Thymus (tissue), 14 donors: ENCODE measurements at places on chromosomes 12 and 14. TPM values are rescaled to one million over a fixed set of nuclear protein-coding genes. Genes with fewer than 3 reads are reported as not detected.

DNA sequence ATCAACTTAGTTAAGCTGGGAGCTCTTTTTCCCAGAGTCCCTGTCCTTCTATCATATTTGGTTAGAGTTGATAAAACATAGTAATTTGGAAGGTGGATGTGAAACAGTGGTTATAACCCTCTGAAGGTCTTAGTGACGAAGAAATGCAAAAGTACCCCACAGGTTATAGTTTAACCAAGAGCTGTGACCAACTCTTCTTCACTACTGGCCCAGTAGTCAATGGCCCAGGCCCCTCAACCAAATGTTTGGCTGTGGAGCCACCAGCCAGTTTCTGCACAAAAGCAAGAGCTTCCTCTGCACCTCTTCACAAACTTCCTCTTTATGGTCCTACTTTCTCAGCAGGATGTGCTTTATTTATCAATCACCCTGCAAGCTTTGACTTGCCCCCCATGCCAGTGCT lies 132.6 kb downstream of the BMP4 start:
- H3K36me3 ChIP-seq = no peaks in the 10 kb centered on the region
- H3K4me3 ChIP-seq = no peak overlapping the region
- no peak for DNase-seq
- H3K27ac ChIP-seq = no peak overlapping the region
- no peaks in the 10 kb centered on the region for H3K4me1 ChIP-seq

DNA sequence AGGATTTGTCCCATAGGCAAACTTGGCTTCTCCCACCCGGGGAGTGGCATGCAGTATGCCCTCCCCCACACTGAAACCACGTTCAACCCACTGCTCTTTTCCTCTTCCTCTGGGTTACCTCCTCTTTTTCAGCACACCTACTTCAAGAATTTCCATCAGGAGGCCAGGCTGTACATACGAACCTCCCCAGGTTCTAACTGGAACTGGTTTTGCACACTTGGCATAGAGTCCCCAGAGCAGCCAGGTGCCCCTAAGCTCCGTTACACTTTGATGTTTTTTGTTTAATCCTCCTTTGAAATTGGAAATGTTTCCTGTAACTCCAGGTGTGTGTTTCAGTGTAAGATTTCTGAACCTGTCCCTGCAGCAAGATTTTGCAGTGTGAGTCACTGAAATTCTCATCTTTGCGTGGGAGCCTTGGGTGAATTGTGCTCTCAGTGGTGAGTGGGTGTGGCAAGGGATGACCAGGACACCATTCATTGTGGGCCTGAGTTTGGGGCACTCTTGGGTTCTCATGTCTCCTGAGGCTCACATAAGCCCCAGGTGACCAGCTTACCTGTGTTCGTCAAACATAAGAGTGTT lies 18.2 kb downstream of the CD9 start:
- H3K27ac ChIP-seq = peak overlapping the region; percentile 85
- no peak overlapping the region for H3K4me3 ChIP-seq
- H3K4me1 ChIP-seq = peaks cover 22% of the 10 kb centered on the region
- H3K36me3 ChIP-seq = no peaks in the 10 kb centered on the region
- no peak for DNase-seq

Gene BEGAIN
- 1.0 TPM for polyA plus RNA-seq

Gene SALL2
- polyA plus RNA-seq = 4.1 TPM

Gene CLEC12A
- polyA plus RNA-seq = 6.8 TPM

Gene WSCD2
- polyA plus RNA-seq = 0.02 TPM
